Activated CD8-positive, alpha-beta memory T cell treated with anti-CD3 and anti-CD28 coated beads for 4 hours (primary cell): ENCODE measurements at places on chromosomes 6 and 20.
A peak's percentile ranks its signal among the peaks of the same experiment; 100 is the strongest.

GRCh38 chr6:52994839-52995088 lies 320 bp downstream of the GSTA4 start:
- no peak for DNase-seq

DNA sequence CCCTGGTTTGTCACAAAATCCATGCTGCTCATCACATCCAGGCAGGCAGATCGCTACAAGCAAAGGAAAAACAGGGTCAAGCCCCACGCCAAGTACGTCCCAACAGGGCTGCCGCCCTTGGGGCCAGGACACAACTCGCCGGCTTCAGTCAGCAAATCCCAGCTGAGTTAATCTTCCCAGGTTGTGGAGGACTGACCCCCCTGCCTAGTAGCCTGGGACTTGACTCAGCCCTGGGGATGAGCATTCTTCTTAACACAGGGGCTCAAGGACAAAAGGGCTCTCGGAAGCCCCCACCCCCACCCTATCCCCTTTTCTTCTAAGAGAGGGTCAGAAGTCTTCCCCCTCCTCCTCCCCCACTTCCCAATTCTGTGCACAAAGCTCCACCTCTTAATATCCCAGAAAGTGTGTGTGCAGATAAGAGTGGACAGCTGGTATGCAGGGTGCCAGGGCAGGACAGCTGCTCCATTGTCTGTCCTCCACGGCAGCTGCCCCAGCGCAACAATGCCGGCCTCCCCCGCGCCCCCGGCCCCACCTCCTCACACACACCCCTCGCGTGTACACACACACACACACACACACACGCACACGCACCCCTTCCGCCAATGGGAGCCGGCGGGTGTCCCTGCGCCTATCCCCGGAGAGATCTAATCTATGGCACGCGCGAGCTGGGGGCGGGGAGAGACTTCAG lies 4.5 kb downstream of the DLL1 start:
- no peak for DNase-seq

GRCh38 chr20:30288346-30288745 lies 969.1 kb upstream of the DEFB115 start:
- no peak for DNase-seq

DNA sequence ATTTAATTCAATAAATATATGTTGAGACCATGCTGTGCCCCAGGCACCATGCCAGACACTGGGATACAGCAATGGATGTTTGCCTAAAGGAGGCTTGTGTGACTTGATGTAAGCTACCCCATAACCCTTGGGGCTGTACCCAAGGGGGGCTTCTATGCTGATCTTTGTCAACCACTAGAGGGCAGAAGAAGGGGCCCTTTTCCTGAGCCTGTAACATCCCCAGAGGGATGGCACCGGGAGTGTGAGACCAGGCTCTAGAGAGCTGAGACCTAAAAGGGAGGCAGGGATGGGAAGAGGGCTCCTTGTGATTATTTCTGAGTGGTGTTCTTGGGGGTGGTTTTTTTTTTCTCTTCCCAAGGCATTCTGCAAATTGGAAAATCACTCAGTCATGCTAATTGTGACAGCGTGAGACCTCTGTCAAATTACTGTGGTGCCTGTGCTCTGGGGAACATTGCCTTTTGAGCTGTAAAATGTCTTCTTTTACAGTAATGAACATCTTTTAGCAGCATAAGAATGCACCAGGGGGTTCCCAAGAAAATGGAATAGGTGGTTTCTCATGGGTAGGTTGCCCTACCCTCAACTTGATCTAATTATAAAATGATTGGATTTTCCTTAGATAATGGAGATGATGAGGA lies 138.7 kb upstream of the SLC24A3 start:
- DNase-seq = no peak

GRCh38 chr6:16200321-16200883 lies 38.0 kb upstream of the GMPR start:
- DNase-seq = no peak

DNA sequence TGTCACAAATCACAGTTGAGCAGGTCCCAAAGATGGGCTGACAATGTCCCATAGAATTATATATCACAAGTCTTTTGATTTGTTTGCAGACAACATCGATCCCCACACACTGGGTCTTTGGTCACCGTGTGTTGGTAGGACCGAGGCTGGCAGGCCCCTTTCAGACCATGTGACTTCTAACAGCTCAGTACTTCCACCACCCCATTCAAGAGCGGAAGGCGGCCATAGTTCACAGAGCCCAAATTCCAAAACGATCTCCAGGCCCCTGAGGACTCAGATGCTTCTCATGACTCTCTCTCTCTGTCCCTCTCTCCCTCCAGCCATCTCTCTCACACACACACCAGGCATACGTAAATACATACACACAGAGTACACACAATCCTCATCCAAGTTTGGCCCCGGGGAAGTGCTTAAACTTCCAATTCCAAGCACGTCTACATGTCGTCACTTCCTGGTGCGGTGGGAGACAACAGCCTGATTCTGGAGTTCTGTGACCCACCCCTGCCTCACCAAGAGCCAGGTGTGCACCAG lies 155.9 kb upstream of the INSM1 start:
- DNase-seq = no peak

GRCh38 chr6:168920289-168920688 lies 333.4 kb downstream of the THBS2 start:
- DNase-seq = no peak

GRCh38 chr20:56383334-56383733 lies 8.7 kb downstream of the AURKA start:
- no peak for DNase-seq

DNA sequence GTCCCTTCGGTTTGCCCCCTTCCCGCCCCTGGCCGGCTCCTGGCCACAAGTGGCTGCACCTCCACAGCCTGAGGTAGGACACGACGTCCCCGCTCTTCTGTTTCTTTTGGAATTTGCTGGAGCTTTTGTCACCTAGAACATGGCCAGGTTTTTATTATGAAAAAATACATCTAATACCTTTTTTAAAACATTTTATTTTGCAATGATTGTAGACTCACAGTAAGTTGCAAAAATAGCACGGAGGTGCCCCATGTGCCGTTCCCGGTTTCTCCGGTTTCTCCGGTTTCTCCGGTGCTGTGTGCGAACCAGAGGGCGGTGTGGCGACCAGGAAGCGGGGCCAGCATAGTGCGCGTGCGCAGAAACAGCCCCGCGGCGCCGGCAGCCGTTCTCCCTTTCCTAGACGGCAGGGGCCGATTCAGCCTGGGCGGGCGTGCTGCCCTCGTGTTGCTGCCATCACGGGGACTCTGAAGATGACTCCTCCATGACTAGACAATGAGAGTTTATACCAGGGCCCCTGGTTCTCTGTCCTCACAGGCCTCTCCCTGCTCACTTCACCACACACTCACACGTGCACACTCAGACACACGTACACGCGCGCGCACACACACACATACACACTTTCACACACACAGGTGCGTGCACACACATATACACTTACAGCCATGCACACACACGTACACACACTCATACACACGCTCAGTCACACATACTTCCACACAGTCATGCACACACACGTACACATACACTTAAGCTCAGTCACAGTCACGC lies 102.1 kb downstream of the TMEM242 start:
- peak; percentile 60 for DNase-seq

GRCh38 chr6:66032626-66033025 lies 325.6 kb upstream of the EYS start:
- no peak for DNase-seq

GRCh38 chr6:158191032-158191431 lies 22.9 kb downstream of the GTF2H5 start:
- DNase-seq = no peak
